ENCODE measurements at places on chromosomes 3 and 15.

DNA sequence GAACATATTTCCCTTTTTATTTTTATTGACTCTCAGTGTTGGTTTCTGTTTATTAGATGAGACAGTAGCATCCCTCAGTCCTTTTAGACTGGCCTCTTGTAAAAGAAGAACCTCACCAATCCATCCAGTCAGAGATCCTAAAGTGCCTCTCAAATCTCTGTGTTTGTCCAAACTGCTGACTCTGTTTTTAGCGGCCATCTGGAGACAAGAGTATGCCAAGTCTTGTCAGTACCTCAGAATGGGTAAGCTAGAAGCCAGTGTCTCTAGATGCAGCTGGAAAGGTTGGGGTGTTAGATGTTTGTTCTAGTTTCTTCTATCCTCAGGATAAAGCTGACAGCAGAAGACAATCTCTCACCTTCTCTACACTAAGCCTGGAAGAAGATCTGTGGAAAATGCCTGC, 537.7 kb upstream of the ZNF385D start:
- no peak for DNase-seq

DNA sequence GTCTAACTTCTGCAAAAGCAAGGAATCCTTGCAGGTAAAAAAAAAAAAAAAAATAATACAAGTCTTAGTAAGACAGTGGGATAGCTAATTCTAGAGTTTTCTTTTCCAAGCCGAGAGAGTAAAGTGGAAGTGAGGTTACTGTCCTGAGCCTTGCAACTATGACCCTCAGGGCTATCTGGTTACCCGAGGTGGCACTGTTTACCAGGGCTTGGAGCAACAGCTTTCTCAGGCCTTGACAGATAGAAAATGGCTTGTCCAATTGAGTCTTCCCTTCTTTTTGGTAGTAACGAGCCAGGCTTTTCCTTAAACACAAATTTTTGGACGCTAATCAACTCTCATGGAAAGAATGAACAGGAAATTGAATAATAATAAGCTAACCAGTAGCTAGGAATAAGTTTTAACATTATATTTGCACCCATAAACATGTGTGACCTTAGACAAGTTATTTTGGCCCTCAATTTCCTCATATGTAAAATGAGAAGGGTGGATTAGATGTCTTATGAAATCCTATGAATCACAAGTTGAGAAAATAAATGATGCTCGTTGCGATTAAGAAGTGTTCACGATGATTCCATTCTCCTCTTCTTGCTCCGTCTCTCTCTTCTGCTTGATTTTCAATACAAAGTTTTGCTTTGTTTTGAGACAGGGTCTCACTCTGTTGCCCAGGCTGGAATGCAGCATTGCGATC, 236.9 kb upstream of the KBTBD8 start:
- no peak for DNase-seq

GRCh38 chr3:46851364-46852333, 11.6 kb downstream of the MYL3 start:
- no peak for DNase-seq

DNA sequence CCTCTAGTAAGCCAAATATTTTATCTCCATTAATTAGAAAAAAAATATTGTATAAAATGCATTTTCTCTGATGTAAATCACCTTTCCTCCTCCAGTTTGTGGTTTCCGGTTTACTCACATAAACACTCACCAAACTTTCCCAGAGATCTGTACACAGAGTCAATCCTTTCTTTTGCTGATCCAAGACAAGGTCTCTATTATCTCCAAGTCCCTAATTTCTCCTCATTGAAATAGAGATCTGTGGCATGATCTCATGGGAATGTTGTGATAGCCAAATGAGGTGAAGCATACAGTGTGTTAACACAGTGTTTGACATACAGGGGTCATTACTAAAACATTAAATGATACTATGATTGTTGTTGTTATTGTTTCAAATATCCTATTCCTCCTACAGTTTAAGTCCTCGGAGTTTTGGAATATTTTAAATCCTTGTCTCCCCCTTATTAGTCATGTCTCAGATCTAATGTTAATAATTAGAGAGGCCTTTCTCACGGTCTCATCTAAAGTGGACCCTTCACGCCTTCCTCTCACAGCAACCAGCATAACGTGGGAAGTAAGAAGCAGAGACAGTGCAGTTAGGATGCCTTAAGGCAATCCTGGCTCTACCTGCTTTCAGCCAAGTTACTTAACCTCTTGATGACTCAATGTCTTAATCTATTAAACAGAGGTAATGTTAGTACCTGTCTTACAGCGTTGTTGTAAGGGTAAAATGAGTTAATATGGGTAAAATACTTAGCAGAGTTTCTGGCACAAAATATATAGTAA, 333.3 kb downstream of the GRM7 start:
- DNase-seq: no peak

All from AG09309 (cell line).